ENCODE measurements at places on chromosomes 2 and 18.

DNA sequence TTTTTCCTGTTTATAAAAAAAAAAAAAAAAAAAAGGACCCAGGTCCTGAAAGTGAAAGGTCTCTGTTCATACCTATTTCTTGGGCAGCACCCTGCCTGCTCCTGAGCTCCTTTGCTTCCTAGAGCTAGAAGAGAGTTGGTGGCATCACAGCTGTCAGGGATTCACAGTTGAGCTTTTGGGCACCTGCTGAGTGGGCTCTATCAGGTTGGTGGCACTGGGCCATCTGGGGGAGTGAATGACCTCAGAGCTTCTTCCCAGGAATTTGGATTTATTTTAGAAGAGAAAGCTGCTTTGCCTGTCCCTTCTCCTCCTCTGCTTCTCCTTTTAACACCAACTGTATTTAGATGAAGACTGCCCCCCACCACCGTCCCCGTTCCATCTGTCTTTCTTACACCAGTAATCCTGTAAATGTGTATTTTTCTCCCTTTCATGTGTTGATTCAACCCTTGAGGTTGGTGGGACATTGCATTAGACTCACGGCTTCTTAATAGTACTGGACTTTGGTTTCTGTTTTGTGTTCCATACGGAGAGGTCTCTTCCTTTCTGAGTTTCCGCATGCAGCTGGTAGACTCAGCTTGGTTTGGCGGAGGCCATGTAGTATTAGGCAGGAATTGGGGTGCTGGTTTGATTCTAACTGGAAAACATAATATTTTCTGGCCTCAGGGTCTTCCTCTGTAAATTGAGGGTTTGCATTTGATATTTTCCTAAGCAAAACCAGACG, 7.6 kb upstream of the MGAT5 start:
- no peak for DNase-seq

GRCh38 chr2:181581534-181581933, 75.4 kb downstream of the CERKL start:
- no peak for DNase-seq

DNA sequence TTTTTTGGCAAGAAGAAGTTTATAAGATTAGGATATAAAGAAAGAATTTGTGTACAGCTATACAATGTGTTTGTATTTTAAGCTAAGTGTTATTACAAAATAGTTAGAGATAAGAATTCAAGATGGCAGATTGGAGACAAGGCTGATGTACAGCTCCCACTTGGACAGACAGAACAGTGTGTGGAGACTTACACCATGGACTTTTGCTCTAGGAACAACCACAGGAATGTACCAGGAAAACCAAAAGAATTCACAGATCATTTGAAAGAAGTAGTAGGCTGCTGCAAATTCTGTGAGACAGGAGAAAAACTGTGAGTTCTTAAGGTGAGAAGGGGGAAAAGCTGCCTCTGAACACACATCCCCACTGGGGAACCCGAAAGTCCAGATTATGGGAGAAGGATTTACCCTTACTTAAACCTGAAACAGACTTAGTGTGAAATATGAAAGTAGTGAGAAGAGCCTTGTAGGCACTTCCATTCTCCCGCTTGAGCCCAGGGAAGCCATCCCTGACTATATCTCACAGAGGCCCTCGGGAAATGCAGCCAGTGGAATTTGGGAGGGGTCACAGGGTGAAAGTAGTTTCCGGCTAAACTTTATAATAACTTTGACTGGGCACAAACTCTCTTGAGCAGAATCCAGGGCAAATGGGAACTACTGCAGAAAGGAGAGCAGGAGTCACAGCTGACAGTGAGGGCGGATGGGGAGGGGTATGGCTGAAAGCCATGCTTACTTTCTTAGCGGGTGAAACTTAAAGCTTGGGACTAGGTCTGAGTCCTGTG, 11.6 kb upstream of the RPRD1A start:
- no peak for DNase-seq

GRCh38 chr2:149806651-149807050, 219.1 kb upstream of the MMADHC start:
- DNase-seq = no peak

- DNase-seq = no peak
Observed at GRCh38 chr18:11982981-11983380, 1.7 kb downstream of the IMPA2 start.

GRCh38 chr2:225566798-225567197, 167.3 kb downstream of the NYAP2 start:
- no peak for DNase-seq

- no peak for DNase-seq
Observed at GRCh38 chr2:54403512-54404238, 52.5 kb upstream of the SPTBN1 start.

DNA sequence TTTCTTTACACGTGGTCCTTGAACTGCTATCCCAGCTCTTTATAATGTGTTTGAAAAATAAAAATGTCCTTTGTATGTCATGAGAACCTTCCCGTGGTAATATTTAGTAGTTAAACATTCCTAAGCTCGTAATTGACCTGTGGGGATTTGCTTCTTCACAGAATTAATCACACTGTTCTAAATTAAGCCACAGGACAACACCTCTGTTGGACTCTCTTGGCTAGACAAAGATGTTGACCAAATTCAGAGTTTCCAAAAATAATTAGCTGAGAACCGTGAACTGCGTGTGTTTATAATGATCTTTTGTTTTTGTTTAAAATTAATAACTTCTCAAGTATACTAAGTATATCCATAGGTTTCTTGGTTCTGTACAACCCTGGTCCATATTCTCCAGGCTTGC, 146.1 kb downstream of the GBX2 start:
- no peak for DNase-seq

- DNase-seq = no peak
Observed at GRCh38 chr2:118849226-118850167, 2.0 kb upstream of the EN1 start.

DNA sequence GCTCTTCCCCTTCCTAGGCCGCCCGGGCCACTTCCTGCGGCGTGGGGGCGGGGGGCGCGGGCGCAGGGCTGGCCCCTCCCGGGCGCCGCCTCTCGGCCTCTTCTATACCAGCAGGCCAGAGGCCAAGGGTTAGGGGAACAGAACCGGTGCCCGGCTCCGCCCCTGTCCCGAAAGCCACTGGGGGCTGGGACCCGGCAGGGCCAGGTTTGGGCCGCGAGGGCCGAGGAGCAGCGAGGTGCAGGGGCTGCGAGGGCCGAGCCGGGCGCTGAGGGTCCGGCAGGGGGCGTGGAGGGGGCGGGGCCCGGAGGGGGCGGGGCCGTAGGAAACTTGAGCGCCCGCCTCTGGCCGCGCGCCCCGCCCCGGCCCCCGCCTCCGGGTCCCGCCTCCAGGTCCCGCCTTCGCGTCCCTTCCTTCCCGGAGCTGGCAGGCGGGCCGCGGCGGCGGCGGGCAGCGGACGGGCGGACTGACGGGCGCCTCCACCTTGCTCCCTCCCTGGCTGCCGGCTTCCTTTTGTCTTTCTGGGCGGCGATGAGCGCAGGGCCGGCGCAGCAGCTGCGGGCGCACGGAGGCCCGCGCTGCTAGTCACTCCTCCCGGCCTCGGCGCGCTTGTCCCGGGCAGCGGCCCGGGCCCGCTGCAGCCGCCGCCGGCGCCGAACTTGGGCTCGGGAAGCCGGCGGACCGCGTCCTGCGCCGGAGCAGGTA, at the start of gene HPCAL1:
Gene HPCAL1 (plus strand): TSS at position 426 of the 702 bp plus-strand sequence. CDS start 116,854 bp downstream, outside the sequence.
- DNase-seq = peak; percentile 85

GRCh38 chr2:62370321-62371250, 135.4 kb downstream of the TMEM17 start:
- DNase-seq = no peak

- DNase-seq = no peak
Observed at GRCh38 chr2:238457927-238458324, 31.2 kb downstream of the ASB1 start.

- DNase-seq = no peak
Observed at GRCh38 chr2:170932948-170933347, 3.9 kb downstream of the GORASP2 start.

- DNase-seq = no peak
Observed at GRCh38 chr2:201496785-201497184, 45.2 kb downstream of the STRADB start.

GRCh38 chr2:206424134-206424533, 19.2 kb upstream of the ADAM23 start:
- no peak for DNase-seq

DNA sequence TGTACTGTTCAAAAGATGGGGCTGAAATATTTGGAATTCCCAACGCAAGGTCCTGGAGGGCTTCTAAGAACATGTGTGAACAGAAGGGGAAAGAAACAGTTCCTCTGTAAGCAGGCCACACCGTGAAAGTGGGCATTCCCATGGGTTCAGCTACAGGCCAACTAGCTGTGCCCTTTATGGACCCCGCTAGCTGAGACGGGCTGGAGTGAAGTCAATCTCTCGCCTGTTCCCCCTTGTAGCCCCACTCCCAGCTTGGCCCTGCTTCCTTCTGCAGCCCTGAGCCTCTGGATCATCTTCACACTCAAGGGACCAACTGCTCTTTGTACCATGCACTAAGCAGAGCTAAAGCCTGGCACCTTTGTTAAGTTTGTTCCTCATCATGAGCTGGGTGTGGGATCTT, 55.4 kb downstream of the POLR1A start:
- DNase-seq = no peak

DNA sequence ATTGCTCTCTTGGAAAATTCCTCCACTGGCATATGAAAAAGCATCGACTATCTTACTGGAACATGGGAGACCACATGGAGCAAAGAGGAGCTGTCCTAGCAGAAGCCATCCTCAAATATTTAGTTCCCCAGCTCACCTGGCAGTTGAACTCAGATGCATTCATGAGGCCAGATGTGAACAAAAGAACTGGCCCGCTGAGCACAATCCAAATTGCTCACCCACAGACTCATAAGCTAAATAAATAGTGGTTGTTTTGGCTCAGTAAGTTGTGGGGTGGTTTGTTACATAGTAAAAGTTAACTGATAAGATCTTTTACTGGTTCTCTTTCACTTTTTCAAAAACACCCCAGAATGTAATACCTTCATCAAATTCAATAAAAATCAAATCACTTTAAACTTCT, 108.6 kb upstream of the CWC22 start:
- DNase-seq = no peak

DNA sequence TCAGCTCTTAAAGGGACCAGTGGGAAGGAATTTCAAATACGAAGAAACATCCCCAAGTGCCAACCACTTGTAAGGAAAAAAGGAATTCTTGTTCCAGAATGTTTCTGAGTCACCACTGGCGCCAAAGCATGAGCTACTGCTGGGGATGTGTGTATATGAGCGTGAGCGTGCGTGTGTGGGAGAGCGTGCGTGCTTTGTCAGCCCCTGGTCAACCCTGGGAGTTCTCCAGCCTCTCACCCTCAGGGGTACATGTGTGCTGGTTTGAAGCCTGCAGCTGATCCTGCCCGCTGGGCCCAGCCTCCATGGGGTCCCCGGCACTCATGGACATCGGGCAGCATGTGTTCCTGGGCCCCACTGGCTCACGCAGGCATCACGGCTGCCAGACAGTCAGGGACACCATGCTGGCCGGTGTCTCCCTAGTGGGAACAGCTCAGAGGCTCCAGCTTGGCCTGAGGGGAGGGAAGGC, 17.1 kb downstream of the HS6ST1 start:
- DNase-seq = no peak

GRCh38 chr2:164538240-164538866, 82.9 kb downstream of the GRB14 start:
- DNase-seq = no peak

DNA sequence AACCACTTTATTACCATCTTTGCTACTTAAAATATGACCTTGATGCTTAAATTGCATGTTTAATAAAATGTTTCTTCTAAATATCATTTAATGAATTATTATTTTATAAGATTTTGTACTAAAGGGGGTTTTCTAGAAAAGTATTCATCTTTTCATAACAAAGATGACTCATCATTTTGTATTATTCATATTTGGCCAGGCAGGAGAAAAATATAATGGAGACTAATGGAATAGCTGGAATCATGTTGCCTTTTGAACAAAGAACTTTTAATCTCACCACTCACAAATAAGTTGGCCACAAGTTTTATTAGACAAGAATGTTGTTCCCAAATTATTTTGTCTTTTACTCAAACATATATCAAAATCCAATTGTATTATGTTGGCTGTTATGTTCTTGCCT, 882.4 kb downstream of the DSC3 start:
- DNase-seq = no peak

GRCh38 chr2:55011831-55012671, 38.2 kb downstream of the RTN4 start:
- no peak for DNase-seq

GRCh38 chr2:10732924-10733565, 11.6 kb downstream of the ATP6V1C2 start:
- DNase-seq = no peak

- DNase-seq = no peak
Observed at GRCh38 chr2:119311371-119311770, 55.3 kb downstream of the C2orf76 start.

- DNase-seq = no peak
Observed at GRCh38 chr18:60911504-60911903, 421.7 kb upstream of the CDH20 start.

- DNase-seq = no peak
Observed at GRCh38 chr2:201254081-201254730, 6.1 kb upstream of the CASP8 start.

DNA sequence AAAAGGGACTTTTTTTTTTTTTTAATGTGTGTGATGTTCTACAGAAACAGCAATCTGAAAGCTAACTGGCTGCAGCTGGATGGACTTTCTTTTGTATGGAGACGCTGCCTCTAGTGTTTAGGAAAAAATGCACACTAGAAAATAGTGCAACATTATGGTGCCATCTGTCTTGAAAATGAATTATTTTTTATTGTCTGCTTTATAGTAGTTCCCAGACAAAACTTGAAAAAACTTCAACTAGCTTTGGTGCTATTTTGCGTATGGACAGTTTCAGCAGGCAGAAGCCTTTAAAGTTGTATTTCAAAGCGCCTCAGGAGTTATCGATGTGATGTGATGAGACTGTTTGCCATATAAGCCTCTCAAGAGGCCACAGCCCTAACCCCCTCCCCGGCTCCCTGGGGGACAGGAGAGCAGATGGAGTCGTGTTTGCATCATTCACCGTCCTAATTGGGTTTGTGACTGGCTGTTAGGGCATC, 86.9 kb downstream of the LTBP1 start:
- no peak for DNase-seq

GRCh38 chr2:101619191-101619591, 78.3 kb upstream of the MAP4K4 start:
- DNase-seq = no peak

DNA sequence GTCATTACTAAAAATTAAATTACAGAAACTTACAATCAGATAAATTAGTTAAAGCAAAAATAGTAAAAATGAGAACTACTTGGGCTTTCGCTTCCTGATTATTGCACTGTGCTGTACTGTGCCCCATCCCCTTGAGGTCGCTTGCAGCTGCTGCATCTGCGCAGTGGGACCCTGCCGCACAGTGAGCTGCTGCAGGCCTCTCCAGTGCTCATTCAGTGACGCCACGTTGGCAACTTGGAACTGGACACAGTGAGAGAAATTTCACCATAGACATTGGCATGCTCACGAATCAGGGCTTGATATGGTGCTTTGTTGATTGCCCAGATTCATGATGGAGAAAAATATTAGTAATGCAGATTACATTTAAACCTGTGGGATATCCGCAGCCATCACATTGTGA, 290.8 kb upstream of the MYT1L start:
- DNase-seq = no peak

- DNase-seq = no peak
Observed at GRCh38 chr2:86256300-86256699, 57.0 kb downstream of the MRPL35 start.

All from activated CD4-positive, alpha-beta T cell treated with anti-CD3 and anti-CD28 coated beads, Interleukin-2, amount 50 U/mL, for 48 hours (primary cell).